ENCODE measurements at places on chromosomes 12 and 14.

- no peak for DNase-seq
These were observed 141.5 kb downstream of the CAND1 start for GRCh38 chr12:67410667-67411067.

DNA sequence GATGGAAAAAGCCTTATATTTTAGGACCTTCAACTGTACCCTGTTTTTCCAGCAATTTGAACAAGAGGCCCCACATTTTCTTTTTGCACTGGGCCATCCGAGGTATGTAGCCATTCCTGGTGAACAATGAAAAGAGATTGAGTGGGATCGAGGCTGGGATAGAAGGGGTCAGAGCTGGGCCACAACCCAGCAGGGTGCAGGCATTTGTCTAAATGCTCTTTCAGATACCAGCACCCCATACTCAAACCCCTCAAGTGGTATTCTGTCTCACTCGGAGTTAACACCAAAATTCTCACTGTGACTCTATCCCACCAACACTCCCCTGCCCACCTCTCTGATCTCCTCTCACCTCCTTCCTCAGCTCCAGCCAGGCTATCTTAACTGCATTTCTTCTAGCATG, 26.8 kb downstream of the DUSP6 start:
- DNase-seq, result no peak

GRCh38 chr14:91985521-91986255, 38.2 kb upstream of the FBLN5 start:
- DNase-seq, result peak; percentile 43

GRCh38 chr12:4441355-4442335, 4.0 kb downstream of the FGF6 start:
- DNase-seq, result no peak

- no peak for DNase-seq
These were observed 21.6 kb downstream of the MRPS35 start for GRCh38 chr12:27732281-27732680.

GRCh38 chr12:2347844-2348481, 295.2 kb downstream of the CACNA1C start:
- no peak for DNase-seq

DNA sequence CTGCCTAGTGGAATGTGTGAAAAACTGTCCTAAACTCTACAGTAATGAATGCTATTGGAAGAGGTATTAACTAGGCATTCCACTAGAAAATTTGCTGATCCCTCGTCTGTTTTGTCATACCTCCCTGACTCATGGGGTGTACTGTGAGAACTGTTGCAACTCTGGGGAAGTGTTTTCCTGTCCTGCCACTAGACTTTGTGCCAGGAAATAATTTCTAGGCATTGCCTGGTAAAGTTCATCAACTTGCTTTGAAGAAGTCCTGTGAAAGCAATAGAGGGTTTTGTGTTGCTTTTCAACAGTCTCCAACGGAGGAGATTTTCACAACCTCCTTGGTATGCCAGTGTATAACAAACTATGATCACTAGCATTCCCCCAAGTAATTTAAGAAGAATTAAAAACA, 139.9 kb downstream of the AKAP6 start:
- DNase-seq, result no peak

- DNase-seq, result no peak
These were observed 550 bp downstream of the TEAD4 start for GRCh38 chr12:2959505-2960389.

All from MV-4-11 (cell line).